ENCODE measurements at places on chromosomes 2 and 18.

DNA sequence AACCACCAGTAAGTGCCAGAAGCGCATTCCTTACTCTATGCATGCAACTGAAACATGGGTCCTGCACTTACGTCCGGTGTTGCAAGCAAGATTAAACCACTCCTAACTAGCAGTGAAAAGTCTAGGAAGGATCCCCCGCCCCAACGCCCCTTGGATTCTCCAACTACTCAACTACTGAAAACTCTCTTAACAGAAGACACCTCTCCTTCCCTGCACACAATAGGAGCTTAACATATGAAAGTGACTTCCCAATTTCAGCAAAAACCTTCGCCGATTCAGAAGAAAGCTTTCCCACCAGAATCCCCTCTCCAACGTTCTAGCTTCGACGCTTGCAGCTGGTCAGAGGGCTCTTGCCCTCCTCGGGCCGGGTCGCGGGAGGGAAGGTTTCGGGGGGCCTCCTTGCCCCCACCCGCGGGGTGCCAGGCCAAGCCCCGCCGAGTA lies 578 bp downstream of the IWS1 start:
- no peak for DNase-seq

DNA sequence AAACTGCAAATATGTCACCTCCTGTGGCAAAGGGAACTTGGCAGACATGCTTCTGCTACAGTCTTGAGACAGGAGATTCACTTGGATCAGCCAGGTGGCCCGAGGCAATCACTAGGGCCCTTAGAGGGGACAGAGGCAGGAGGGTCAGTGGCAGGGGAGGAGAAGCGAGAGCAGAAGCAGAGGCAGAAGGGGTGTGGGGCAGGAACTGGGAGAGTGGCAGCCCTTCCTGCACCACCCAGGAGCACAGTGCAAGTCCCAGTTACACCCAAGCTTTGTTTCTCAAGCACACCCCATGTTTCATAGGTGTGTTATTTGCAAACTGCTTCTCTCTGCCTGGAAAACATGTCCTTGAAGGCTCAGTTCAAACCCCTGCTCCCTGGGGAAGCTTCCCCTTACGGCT lies 309.7 kb upstream of the MYT1L start:
- DNase-seq, result no peak

DNA sequence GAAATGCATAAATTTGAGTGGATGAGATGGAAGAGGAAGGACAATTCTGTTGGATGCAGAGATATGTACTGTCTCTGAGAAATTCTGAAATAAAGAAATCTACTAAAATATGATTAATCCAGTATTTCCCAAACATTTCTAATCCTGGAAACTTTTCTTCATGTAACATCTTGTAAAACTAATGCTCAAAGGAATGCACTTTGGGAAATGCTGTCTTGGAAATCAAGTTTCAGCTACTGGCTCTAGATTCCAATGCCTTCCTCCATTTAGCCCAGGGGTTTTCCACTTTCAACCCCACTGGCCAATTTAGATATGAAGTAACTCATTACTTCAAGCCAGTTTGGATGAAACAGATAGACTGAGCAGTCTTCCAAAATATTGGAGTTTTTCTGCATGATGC lies 355.1 kb downstream of the TXNL1 start:
- no peak for DNase-seq

GRCh38 chr2:191180713-191181112 lies 29.9 kb upstream of the STAT4 start:
- DNase-seq, result no peak

DNA sequence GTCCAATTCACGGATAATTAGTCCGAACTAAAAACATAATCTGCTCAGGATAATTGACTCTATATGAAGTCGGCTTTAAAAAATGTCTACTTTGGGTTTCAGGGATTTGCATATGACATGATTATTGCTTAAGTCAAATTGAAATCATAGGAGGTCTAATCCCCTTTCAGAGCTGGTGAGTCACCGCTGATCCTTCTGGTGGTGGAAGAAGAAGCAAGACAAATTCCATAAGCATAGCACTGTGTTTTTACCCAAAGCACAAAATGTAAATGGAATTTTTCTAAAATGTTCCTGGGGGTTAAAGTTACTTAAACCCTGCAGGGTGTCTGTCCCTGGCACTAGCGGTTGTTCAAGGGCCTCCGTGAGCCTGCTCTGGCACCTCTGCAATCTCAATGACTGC lies 460.2 kb downstream of the LRATD1 start:
- DNase-seq, result no peak

- DNase-seq, result no peak
Measured at GRCh38 chr2:161432107-161432506, 16.0 kb downstream of the TBR1 start.

GRCh38 chr2:65396348-65397026 lies 35.9 kb downstream of the SPRED2 start:
- DNase-seq, result no peak

DNA sequence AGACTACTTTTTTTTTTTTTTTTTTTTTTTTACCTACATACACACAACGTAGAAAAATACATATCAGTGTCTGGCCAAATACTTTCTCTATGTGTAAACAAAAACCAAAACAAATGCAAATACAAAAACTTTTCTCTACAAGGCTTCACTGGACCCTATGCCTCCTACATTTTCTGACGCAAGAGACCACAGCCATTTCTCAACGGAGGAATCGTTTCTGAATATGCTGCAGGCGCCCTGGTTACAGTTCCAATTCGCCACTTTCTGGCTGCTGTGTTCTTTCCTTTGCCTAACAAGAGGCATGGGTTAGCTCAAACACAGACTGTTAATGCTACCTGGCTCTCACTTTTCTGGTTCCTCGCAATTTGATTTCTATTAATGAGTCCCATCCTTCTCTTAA lies 96.4 kb downstream of the EPB41L3 start:
- DNase-seq, result no peak

GRCh38 chr2:80068038-80068731 lies 236.4 kb downstream of the LRRTM1 start:
- no peak for DNase-seq

GRCh38 chr18:57655740-57656139 lies 34.1 kb upstream of the NARS1 start:
- no peak for DNase-seq

GRCh38 chr2:20623241-20623640 lies 27.7 kb downstream of the HS1BP3 start:
- no peak for DNase-seq
